Epithelial cell of esophagus (primary cell): ENCODE measurements at places on chromosomes 7 and 10.
A peak's percentile ranks its signal among the peaks of the same experiment; 100 is the strongest.

GRCh38 chr10:77417806-77418640, 219.6 kb downstream of the KCNMA1 start:
- no peak for DNase-seq

DNA sequence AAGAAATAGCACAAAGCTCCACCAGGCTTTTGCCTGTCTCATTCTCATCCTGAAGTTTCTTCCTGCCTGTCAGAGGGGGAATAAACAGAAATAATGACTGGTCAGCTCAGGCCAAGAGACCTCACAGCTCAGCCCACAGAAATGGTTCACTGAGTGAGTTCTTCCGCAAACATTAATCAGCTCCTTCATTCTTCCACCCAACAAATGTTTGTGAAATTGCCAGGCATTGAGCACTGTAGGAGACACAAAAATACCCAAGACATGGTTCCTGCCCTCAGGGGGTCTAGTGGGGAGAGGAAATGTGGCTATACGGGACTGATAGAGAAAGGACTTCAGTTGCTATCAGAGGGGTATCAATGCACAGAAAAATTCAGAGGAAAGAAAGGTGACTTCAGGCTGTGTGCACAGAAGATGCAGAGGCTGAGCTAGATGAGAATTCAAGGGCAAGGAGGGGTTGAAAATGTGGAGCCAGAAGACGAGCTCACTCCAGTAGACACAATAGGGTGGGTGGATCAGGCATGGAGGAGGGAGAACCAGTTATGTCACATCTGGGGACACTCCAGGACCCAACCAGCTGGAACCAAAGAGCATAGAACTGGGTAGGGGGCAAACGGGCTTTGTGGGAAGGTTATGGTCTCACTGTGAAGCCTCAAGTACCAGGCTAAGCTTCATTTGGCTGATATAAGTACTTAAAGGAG, 20.9 kb downstream of the MYOF start:
- no peak for DNase-seq

GRCh38 chr7:146116521-146117222, at the start of gene CNTNAP2:
CNTNAP2 (plus strand) TSS chr7:146116801; CDS start chr7:146116877, 76 bp downstream.
- DNase-seq: peak; percentile 9

DNA sequence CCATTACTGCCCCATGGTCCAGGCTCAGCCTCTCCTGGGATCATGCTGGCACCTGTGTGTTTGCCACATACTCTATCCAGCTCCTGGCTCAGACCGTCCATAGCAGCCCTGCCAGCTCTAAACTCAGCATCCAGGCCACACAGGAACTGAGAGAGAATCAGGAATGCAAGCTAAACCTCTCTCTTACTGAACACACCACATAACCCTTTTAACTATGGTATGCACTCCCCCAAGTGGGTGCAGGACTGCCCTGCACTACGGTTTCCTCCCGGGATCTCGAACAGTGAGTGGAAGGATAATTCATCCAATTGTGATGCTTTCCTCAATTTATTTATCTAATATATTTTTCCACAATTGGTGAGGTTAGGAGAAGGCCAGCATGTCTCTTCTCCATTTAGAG, 17.1 kb upstream of the ZNF800 start:
- DNase-seq: no peak

- DNase-seq: no peak
These were observed 2.6 kb upstream of the PIK3CG start for GRCh38 chr7:106862317-106863089.

DNA sequence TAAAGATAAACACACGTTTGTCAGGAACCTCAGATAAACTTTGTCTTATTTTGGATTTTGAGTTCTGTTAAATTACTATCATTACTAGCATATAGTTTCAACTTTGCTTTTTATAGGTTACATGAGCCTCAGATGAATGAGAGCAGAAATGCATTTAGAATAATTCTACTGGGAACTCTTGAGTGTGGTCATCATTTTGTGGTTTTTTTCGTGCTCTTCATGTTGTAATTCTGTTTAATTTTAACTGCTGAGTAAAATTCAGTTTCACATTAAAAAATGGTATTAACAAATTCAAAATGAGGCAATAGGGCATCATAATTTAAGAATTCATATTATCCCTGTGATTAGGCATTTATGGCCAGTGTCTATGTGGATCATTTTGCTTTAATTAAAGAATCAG, 72.9 kb downstream of the GNAI1 start:
- DNase-seq: no peak

- DNase-seq: no peak
These were observed 102.1 kb downstream of the POLL start for GRCh38 chr10:101485681-101486554.

- DNase-seq: no peak
These were observed 10.9 kb upstream of the NFE2L3 start for GRCh38 chr7:26141077-26141476.

GRCh38 chr10:103912759-103913158, 5.2 kb downstream of the STN1 start:
- DNase-seq: no peak

GRCh38 chr7:50446542-50446960, 3.6 kb downstream of the FIGNL1 start:
- peak; percentile 99 for DNase-seq

DNA sequence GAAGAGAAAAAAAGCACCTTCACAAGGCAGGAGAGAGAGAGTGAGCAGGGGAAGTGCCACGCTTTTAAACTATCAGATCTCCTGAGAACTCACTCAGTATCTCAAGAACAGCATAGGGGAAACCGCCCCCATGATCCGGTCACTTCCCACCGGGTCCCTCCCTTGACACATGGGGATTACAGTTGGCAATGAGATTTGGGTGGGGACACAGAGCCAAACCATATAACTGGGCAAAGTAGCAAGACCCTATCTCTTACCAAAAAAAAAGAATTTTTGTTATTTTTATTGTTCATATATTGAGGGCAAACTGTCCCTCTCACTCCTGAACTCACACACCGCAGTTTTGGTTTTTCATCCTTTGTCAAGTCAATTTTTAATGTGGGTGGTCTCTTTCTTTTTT, 18.2 kb upstream of the ZRANB1 start:
- no peak for DNase-seq

- DNase-seq: no peak
These were observed 86.3 kb downstream of the KAT6B start for GRCh38 chr10:74912682-74913081.

DNA sequence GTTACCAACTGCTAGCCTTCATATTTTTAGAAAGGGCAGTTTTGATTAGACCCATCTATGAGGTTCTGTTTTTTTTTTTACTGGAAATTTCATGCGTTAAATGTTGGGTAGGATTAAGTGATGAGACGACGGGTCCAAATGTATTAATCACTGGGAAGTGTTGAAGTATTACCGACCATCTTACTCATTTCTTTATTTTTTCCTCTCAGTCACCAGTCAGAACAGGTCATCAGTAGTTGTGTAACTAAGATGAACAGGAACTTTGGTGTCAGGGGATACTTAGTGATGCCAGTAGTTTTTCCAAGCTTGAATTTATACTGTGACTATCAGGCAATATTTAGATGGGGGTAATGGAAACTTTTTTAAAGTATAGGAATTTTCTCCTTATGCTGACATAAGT, 14.2 kb downstream of the TFAM start:
- peak; percentile 89 for DNase-seq

- DNase-seq: no peak
These were observed 399.6 kb downstream of the DPP6 start for GRCh38 chr7:154451480-154452457.

DNA sequence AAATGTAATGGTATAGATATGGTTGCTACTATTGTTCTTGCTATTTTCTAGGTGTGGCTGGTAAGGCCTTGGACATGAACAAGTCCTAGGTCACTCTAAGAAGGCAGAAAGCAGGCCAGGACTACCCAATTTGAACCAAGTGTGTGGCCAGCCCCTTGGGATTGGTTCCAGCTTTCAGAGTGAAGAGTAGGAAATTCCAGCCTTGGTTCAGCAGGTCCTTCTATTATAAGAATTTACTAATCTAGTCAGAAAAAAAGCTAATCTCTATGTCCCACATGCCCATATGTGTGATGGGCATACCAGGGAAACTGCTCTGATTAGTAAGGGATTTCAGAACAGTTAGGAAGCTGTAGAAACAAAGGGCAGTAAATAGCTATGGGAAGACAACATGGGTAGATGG, 7.8 kb upstream of the TARP start:
- no peak for DNase-seq

DNA sequence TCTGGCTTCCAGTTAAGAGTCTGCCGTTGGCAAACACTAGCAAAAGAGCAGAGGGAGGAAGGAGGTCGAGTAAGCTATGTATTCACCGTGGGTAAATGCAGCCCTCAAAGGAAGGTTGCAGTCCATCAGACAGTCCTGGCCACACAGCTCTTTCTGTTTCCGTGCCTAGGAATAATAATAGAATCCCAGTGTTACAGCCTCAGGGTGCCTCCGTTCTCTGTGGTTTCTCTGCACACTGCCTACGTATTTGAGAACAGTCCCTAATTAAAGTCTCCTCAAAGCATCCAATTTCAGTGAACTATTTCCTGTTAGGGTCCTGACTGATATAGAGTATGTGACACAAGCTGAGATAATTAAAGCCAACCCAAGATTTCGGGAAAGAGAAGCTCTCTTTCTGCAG, 176.7 kb downstream of the GPAM start:
- DNase-seq: no peak

DNA sequence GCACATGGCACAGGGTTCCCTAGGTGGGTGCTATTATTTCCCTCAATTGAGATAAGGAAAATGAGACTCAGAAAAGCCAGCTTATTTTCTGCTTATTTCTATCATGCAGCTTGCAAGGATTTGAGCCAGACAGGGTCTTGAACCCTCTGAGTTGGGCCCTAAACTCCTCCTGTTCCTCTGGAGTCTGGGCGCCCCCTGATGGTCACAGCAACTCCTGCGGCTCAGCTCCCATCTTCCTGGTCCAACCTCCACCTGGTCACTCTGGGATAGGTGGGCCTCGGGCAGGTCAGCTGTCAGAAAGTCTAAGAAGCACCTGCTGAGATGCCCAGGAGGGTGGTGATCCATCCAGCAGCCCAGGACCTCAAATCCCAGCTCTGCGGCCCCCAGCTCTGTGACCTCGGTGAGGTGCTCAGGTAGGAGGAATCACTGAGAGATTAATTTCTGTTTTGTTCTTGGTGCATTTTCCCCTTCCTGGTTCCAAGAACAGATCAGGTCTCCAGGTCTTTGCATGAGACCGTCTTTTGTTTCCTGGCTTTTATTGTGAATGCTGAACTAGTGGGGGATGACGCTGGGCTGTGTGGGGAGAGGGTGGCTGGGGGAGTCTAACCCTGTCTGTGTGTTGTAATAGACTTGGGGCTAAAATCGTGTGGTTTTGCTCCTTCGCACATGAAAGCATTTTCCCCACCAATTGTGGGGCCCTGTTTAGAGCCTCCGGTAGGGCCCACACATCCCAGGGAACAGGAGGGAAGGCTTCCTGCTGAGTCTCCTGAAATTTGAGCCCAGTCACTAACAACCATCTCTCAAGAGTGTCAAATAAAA, 32.8 kb downstream of the TMEM130 start:
- peak; percentile 45 for DNase-seq

GRCh38 chr7:12013983-12014382, 182.0 kb upstream of the THSD7A start:
- peak; percentile 88 for DNase-seq

DNA sequence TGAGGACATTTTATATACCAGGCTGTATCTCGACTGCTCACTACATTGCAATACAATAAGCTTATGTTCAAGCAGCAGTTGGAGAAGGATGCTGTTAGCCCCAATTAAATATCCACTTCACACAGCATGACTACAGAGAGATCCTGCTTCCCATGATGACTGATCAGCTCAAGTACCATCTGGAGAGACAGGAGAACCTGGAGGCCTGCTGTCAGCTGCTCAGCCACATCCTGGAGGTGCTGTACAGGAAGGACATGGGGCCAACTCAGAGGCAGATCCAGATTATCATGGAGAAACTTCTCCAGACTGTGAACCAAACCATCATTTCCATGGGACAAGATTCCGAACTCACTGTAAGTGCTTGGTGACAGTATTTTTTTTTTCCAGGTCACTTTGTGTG, 22.5 kb downstream of the RNF133 start:
- DNase-seq: no peak

DNA sequence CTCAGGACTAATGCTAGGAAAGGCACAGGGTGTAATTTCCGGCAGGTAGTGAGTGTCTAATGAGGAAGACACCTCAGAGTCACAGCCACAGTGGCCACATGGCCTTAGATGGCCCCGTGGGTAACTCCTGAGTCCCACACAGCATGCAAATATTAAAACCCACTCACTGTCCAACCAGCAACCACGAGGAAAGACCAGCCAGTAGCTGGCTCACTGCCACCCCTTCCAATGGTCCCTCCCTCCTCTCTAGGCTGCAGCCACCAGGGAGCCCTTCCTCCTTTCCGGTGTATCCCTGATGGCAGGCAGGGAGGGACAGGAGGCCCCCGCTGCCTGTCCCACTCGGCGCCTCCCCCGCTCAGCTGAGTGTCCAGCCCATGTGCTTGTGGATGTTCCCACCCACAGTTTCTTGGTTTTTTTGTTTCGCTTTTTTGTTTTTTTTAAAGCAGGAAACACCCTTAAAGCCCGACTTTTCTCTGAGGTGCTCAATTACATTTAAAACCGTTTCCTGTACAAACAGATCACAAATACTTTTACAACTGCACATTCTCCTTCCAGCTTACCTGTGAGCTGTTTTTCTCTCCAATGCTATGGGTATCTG, 9.2 kb downstream of the BNIP3 start:
- no peak for DNase-seq

- no peak for DNase-seq
These were observed 318.7 kb downstream of the BBS9 start for GRCh38 chr7:33448035-33448434.

- DNase-seq: no peak
These were observed 3.2 kb upstream of the COX19 start for GRCh38 chr7:978416-979091.

GRCh38 chr10:734481-734880, 45.0 kb upstream of the DIP2C start:
- DNase-seq: no peak

DNA sequence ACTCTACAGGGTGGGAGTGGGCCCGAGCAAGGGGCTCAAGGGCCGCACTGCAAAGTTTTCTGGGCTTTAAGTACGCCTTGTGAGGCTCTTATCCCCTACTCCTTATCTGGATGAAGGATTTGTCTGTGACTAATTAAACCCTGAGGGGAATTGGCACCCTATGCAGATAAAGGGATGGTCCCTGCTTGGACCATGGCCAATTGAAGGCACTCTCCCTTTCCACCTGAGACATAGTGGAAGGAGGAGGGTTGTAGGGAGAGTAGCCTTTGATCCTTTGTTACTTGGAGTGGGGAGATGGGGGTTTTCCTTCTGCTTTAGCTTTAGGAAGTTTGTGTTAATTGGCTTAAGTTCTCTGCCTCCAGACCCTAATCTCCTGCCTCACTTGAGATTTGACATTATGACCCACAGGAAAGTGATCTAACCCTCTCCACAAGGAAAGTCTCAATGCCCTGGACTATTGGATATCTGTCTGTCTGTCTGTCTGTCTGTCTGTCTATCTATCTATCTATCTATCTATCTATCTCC, 1158.8 kb upstream of the SORCS1 start:
- peak; percentile 19 for DNase-seq

DNA sequence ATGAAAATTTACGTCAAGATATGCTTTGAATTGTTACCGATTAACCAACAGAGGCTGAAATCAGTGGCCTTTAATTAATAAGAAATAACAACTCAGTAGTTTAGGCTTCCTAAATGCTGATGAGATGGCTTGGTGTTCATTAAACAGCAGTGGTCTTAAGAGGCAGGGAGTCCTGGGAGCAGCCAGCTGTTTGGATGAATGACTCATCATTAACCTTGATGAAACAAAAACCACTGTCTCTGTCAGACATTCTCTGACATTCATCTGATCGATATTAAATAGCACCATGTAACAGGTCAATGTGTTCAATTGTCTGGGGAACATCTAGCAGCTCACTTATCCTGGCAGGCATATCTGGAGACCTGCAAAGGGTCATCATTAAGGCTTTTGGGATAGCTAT, 234.2 kb upstream of the LRRN3 start:
- DNase-seq: peak; percentile 14
